ENCODE measurements at places on chromosomes 5 and 9. TPM values are rescaled to one million over a fixed set of nuclear protein-coding genes. Genes with fewer than 3 reads are reported as not detected.

The MELK gene
- total RNA-seq = 7.0 TPM

The STPG3 gene
- total RNA-seq = not detected

The CDH18 gene
- total RNA-seq = under 0.01 TPM

The CNTFR gene
- not detected for total RNA-seq

The GDNF gene
- total RNA-seq = 1.1 TPM

The AGXT2 gene
- not detected for total RNA-seq

The VCAN gene
- 281 TPM for total RNA-seq
